Fibroblast of villous mesenchyme (primary cell): ENCODE measurements at places on chromosomes 1 and 21. TPM values are rescaled to one million over a fixed set of nuclear protein-coding genes. Genes with fewer than 3 reads are reported as not detected.

Gene LAMC1
- 541 and 761 TPM in 2 replicates for total RNA-seq

Gene SMCP
- total RNA-seq: not detected in 2 replicates

- DNase-seq: no peak
Measured at GRCh38 chr1:54750596-54750995, 13.7 kb downstream of the PARS2 start.

- no peak for DNase-seq
Measured at GRCh38 chr21:18661842-18662241, 258.3 kb upstream of the TMPRSS15 start.

DNA sequence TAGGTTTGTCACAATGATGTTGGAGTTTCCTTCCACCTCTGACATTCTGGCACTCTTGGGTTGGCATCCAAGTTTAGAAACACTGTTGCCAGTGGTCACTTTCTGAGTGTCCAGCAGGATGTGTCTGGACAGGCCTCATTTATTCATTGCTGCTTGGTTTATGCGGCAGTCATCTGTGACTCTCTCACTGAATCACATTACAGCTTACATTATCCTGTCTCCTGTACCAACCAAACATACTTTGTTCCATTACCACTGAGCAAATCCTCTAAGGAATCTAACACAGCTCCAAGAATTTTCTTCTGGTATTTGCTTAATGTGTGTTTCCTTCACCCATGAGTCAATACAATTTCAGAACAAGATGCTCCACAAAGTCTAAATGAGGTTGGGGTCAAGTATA is 19.9 kb downstream of the SGIP1 start:
- no peak for DNase-seq

DNA sequence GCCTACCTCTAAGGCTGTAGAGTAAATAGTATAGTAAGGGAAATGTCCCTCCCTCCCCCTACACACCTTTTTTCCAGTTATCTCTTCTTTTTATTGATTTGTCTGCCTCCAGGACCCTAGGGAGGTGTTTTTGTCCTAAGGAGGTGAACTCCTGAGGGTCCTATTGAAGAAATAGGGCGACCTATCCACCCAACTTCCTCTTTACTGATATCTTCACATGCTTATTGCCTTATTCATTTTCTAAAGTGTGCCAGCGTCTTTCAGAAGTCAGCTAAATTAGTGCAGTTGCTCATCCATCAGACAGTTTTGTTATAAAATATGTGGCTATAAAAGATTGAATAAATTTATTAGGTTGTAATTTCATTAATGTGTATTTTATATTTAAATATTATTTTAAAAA is 5.9 kb downstream of the BACH1 start:
- DNase-seq: no peak

Gene INKA2
- 4.3 and 4.5 TPM in 2 replicates for total RNA-seq

DNA sequence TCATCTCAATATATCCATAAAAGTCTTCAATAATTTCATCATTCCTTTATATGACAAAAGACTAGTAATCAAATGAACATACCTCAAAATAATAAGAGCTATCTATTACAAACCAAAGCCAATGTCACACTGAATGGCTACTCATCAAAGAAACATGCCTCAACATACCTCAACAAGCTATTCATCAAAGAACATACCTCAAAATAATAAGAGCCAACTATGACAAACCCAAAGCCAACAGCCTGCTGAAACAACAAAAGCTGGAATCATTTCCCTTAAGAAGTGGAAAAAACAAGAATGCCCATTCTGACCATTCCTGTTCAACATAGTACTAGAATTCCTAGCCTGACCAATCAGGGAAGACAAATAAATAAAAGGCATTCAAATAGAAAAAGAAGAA is 1373.7 kb downstream of the BRINP3 start:
- no peak for DNase-seq

GRCh38 chr1:63875636-63876035 is 101.8 kb downstream of the ROR1 start:
- DNase-seq: no peak

DNA sequence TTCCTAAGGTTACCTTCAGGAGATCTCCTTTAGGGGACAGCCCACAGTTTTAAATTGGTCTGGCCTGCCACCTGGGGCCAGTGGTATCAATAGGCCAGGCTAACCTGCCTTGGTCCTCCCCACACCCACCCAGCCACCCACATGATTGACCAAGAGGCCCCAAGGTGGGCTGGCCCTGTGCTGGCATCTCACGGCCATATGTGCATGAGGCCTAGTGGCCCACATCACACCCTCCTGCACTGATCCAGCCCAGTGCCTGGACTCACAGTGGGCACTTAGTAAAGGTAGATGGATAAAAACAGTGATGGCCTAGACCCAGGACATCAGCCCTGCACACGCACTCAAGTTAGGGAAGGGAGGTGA is 82.0 kb downstream of the DMRTB1 start:
- no peak for DNase-seq

GRCh38 chr21:17048974-17049373 is 463.9 kb upstream of the CXADR start:
- DNase-seq: no peak

Gene RPE65
- not detected in 2 replicates for total RNA-seq

GRCh38 chr1:1291548-1292441 is 11.6 kb downstream of the SCNN1D start:
- peak; percentile 60 for DNase-seq

- no peak for DNase-seq
Measured at GRCh38 chr1:1137256-1138045, 21.6 kb upstream of the C1orf159 start.

DNA sequence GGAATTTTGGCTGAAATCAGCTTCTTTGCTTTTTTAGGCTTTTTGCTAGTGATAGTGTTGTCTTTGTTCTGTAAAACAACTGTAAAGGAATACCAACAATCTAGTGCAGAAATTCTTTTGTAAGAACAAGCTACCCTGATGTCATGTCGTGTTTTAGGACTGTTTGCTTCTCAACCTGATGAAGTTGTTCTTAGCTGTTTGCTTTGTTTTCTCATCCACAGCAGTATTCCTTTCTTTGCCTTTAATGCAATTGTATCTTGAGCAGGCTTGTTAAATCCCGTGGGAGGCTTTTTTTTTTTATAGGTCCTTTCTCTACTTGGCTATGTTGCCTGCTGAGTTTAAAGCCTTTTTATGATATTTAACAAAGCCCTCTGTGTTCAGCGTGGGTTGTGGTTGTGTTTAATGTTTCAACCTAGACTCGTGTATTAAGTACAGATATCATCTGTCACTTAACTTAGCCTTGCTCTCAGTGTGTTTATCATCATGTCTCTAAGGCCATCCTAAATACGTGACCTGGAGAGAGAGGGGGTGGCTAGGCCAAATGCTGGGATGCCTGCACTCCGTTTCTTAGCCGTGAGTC is 31.6 kb downstream of the ADARB1 start:
- no peak for DNase-seq

- DNase-seq: no peak
Measured at GRCh38 chr1:228745497-228745896, 10.2 kb downstream of the RHOU start.

GRCh38 chr1:38615680-38616079 is 243.9 kb downstream of the RRAGC start:
- no peak for DNase-seq

DNA sequence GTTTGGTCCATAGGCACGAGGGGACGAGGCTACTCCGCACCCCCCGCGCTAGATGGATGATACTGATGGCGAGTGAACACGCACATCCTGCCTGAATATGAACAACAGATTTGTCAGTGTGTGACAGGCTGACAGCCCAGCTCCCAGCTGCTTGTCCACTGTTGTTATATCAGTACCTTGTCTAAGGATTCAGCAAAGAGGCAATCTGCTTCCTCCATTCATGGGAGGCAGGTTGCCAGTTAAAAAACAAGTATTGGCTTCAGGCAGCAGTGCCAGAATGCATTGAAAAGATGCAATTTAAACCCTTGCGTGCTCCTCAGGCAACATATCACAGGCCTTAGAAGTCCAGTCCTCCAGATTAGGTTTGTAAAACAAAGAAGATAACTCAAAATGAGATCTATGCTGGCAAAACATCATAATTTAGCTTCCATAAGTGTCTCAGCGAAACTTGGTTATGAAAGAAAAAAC is 223.3 kb downstream of the GPATCH2 start:
- no peak for DNase-seq

Gene B3GALT6
- total RNA-seq: 25.0 and 30.3 TPM in 2 replicates
